ENCODE measurements at places on chromosomes 5 and 9.

- peak; percentile 83 for DNase-seq
Measured at GRCh38 chr5:127072861-127073846, at the start of gene C5orf63. Gene C5orf63 (minus strand): TSS chr5:127073502. CDS start chr5:127058995, 14,507 bp downstream.

GRCh38 chr5:81065492-81065891 is 105.3 kb downstream of the RASGRF2 start:
- DNase-seq, result no peak

DNA sequence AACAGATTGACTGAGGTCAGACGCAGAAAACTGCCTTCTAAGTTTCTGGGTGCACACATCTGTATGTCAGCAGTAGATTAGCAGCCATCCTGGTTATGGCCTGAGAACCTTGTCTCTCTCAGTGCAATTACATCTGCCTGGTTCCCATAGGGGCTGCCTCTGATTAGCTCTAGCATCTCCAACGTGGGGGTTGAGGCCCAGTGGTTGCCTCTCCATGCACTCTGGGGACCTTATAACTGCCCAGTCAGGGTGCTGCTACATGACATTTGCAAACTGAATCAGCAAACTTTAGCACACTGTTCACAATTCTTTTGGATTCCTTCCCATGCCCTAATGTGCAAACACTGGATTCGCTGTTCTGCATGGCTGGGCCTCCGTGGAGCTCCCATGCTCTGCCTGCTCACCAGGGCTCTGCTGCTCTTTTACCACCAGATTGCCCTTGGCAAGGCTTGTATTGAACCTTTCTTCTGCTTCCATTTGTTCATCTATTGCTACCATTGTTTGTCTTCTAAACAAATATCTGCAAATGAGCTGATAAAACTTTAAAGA is 36.2 kb downstream of the SNX18 start:
- no peak for DNase-seq

DNA sequence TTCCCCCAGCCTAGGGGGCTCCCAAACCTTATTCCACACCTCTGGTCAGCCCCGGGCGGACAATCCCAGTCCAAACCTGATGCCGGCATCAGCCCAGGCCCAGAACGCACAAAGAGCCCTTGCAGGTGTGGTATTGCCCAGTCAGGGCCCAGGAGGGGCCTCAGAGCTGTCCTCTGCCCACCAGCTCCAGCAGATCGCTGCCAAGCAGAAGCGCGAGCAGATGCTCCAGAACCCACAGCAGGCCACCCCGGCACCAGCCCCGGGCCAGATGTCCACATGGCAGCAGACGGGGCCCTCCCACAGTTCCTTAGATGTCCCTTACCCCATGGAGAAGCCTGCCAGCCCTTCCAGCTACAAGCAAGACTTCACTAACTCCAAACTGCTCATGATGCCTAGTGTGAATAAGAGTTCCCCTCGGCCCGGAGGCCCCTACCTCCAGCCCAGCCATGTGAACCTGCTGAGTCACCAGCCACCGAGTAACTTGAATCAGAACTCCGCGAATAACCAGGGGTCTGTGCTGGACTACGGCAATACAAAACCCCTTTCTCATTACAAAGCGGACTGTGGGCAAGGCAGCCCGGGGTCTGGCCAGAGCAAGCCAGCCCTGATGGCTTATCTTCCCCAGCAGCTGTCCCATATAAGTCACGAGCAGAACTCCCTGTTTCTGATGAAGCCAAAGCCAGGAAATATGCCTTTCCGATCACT is 27.6 kb upstream of the LTC4S start:
- DNase-seq, result no peak

Measured in activated CD4-positive, alpha-beta T cell treated with anti-CD3 and anti-CD28 coated beads, Interleukin-2, Interleukin-6, amounts not matched to agents 100 ng/mL and 50 ng/mL, durations not matched to agents 16 hours and 8 hours (primary cell).